ENCODE measurements at places on chromosomes 6 and 20.
A peak's percentile ranks its signal among the peaks of the same experiment; 100 is the strongest.

DNA sequence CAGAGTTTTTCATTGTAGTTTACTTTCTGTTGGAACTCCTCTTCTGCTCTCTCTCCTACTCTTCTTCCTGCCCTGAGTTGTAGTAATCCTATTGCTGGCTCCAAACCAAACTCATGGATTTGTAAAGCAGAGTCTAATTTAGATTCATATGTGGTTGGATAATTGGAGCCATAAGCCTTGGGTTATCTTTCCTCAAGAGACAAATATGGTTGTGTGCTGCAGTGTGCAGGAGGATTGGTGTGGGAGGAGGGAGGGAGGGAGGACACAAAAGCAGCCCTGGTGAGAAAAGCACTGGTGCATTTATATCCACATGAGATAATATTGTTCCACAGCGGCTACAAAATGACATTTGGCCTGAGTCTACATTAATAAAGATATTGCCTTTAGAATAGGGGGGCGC, 4.2 kb downstream of the HLA-G start:
- DNase-seq, result no peak

DNA sequence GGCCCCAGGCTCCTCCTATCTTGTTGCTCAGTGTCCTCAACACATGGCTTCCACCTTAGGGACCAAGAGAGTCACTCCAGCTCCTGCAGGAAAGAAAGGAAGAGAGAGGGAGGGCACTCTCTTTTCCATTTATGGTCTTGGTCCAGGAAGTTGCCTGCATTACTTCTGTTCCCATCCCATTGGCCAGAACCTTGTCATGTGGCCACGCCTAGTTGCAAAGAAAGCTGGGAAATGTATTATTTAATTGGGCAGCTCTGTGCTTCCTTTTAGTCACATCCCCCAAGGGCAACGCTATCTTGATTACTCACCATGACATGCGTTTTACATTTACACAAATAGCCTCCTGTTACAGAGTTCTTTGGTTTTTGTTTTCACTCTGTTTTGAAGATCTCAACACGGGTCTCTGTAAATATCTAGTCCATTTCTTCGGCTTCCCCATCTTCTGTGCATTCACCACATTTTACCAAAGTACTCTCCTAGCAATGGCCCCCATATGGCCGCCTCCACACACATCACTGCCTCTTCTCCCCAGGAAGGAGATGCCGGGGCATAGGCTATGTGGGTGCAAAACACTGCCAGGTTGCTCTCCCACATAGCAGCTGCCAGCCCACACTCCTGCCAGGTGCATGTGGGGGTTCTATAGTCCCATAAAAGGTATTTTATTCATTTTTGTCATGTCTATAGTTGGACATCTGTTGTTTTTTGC, 35.7 kb upstream of the ZMYND8 start:
- no peak for DNase-seq

GRCh38 chr6:100514660-100515059, 49.9 kb upstream of the SIM1 start:
- DNase-seq, result no peak

DNA sequence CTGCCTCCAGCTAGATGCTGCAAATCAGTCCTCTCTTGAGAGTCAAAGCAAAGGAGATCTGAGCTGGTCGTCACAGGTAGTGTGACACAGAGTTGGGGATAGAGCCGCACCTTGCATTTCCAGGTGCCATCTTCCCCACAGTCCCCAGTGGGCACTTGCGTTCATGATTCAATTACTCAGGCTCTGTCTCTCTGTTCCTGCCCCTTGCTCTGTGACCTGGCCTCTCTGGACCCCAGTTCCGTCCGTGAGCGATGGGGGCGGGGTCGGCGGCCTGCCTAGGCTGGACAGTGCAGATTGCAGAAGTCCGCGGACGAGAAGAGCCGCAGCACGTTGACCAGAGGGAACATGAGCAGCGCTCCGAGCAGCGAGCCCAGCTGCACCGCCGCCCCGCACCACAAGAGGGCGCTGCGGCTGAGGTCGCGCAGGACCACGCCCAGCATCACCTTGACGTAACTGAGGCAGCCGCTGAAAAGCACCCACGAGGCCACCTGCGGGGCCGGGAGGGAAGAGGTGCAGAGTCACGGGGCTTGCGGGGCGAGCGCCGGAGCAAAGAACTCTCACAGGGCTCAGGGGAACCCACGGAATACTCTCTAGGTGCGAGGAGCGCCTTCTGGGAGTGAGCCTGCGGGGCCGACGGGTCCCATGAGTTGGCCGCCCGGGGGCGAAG, 7.4 kb downstream of the SLC52A3 start:
- peak; percentile 25 for DNase-seq

GRCh38 chr20:24767623-24768100, 181.4 kb upstream of the CST7 start:
- DNase-seq, result no peak

GRCh38 chr6:5230081-5230480, 30.7 kb downstream of the LYRM4 start:
- DNase-seq, result no peak

GRCh38 chr6:73560182-73560732, 39.4 kb upstream of the EEF1A1 start:
- no peak for DNase-seq

- no peak for DNase-seq
Measured at GRCh38 chr6:129507846-129508245, 202.1 kb downstream of the ARHGAP18 start.

DNA sequence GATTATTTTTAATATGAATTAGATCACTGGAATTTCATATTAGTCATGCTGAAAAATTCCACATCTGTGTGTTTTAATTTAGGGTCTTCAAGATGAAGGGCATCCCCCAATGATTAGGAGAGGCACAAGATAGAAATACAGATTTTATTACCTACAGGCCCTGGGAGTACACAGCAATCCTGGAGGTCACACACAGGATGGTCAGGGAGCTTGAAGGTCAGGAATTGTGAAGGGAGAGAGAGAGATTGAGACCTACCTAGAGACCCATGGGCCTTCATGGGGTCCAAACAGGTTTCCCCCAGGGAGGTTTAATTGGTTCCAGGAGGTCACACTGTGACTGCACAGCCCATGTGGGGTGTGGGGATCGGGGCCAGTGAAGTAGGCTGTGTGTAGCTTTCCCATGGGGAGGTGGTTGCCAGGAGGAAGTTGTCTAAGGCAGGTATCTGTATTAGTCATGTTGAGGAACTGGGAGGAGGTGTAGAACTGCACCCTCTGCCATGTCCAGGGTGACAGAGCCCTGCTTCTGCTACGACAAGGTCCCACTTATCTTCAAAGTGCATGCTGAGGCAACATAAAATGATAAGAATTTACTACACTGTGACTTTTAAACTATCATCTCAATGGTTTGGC, 18.3 kb downstream of the SNX9 start:
- no peak for DNase-seq

- DNase-seq, result no peak
Measured at GRCh38 chr6:34970957-34971356, 81.9 kb downstream of the ANKS1A start.

DNA sequence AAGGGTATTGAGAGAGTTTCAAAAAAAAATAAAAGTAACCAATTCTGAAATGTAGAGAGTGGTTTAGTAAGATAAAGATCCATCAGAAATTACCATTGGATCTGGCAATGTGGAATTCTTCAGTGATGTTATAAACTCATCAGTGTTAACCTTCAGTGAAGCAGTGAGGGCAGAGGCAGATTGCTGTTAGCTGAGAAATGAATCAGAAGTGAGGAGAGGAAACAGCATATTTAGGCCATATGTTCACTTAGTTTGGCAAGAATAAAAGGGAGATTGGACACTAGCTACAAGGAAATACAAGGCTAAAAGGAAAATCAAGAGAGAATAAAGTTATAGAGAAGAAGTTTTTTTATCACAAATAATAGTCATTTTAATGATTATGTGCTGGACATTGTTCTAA, 9.6 kb downstream of the KCNQ5 start:
- DNase-seq, result no peak

DNA sequence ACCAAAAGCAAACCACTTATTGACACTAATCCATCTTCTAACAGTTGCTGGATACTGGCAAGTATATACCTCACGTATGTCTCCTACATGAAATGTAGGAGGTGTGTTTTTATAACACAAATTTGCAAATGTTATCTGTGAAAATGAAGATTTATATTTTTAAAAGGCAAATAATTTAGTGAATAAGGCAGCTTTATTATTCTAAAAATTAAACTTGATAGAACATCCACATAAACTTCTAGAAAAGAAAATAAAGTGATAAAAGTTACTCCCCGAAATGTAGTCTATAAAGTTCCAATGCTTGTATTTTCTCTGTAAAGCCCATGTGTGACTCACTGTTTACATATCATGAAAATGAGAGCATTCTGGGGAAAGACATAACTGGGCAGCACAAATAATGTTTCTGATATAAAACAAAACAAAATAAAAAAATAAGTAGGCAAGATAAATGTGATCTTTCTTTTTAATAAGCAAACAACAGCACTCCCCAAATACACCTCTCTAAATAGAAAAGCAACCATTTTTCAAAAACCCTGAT, 84.4 kb downstream of the MAP7 start:
- no peak for DNase-seq

GRCh38 chr6:83247471-83247870, 54.3 kb downstream of the RWDD2A start:
- no peak for DNase-seq

DNA sequence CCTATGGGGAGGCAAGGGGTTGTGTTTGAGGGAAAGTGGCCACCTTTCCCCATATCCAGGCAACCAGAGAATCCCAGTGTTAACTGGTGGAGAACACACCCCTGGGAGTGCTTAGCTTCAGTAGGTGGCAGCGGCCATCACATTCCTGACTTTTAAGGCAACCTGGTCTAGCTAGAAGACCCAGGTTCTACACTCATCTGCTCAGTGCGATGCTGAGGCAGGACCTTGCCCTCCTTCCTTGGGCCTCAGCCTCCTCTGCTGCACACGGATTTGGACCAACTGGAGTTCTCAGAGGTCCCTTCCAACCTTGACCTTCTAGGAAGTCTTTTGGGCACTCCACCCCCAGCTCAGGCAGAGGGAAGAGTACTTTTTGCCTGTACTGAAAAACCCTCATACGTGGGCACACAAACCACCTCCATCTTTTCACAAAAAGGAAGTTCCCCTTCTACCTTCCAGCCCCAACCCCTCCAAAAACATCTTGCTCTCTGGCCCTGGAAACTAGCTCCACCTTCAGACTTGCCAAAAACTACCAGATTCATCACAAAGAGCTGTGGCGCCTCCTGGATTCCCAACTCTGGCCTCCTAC, 2.9 kb downstream of the CCND3 start:
- no peak for DNase-seq

GRCh38 chr6:31878726-31879125, at the start of gene SLC44A4:
Gene SLC44A4, minus strand, starts transcription at chr6:31878997. Its CDS starts 17 bp downstream, at chr6:31878980.
- DNase-seq, result no peak

- DNase-seq, result no peak
Measured at GRCh38 chr20:62534526-62535221, 58.9 kb upstream of the GATA5 start.

- no peak for DNase-seq
Measured at GRCh38 chr6:137402143-137402680, 92.0 kb downstream of the OLIG3 start.

DNA sequence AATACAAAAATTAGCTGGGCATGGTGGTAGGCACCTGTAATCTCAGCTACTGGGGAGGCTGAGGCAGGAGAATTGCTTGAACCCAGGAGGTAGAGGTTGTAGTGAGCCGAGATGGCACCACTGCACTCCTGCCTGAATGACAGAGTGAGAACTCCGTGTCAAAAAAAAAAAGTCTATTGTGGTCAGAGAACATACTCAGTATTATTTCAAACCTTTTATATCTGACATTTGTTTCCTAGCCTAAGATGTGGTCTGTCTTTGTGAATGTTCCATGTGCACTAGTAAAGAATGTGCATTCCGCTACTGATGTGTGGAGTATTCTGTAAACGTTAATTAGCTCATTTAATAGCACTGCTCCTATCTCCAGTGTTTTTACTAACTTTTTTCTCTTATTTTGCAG, 11.7 kb downstream of the RAB22A start:
- DNase-seq, result no peak

GRCh38 chr20:33081411-33082154, 2.1 kb downstream of the BPIFB4 start:
- no peak for DNase-seq

GRCh38 chr6:129605967-129606366, 104.0 kb downstream of the ARHGAP18 start:
- DNase-seq, result no peak

DNA sequence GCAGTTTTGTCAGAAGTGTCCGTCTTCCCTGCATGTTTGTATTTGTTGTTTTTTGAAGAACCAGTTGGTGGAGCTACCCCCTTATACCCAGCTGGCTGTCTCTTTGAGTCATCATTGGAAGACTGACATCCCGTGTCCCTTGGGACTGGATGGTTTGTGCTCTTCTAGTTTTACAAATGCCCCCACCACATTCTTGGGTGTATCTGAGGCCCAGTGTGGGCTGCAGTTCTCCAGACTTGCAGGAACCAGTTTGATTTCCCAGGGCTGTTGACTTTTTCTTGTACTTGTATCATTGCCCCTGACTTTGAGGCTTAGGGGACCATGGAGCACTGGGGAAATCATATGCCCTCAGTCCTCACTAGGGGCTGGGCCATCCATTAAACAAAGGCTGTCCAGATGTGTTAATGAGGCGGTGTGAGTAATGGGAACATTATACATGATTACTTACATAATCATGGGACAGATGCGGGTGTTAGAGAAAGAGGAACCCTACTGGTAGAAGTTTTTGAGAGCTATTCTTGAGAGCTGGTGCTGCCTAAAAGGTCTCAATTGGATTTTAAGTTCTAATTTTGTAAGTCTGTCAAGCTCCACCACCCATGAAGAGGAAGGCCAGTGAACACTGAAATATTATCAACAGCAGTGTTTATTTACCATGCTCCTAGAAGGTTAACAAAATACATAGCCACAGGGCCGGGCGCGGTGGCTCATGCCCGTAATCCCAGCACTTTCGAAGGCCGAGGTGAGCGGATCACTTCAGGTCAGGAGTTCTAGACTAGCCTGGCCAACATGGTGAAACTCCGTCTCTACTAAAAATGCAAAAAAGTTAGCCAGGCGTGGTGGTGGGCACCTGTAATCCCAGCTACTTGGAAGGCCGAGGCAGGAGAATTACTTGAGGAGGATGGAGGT, 8.5 kb downstream of the JARID2 start:
- DNase-seq, result no peak

- no peak for DNase-seq
Measured at GRCh38 chr6:43978473-43979346, 148.5 kb downstream of the MRPL14 start.

DNA sequence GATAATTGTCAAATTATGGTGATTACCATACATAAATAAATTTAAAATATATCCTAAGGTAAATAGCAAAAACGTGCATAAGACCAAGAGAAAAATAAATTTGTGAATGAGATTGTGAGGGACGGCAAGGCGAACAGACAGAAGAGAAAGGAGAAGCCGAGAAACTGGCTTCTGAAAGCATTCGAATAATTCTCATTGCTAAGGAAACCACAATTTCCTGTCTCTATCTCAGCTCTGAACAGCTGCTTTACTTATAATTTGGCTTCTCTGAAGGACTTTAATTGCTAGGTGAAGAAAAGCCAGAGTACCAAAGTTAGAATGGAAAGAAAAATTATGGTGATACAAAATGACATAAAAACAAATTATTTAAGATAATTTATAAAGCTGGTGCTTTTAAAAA, 79.0 kb upstream of the RGS17 start:
- no peak for DNase-seq

Measured in activated CD4-positive, alpha-beta T cell treated with anti-CD3 and anti-CD28 coated beads for 24 hours (primary cell).